ENCODE measurements at places on chromosomes 2 and 18.

GRCh38 chr2:63320669-63321068 lies 267.6 kb downstream of the WDPCP start:
- no peak for ATAC-seq

DNA sequence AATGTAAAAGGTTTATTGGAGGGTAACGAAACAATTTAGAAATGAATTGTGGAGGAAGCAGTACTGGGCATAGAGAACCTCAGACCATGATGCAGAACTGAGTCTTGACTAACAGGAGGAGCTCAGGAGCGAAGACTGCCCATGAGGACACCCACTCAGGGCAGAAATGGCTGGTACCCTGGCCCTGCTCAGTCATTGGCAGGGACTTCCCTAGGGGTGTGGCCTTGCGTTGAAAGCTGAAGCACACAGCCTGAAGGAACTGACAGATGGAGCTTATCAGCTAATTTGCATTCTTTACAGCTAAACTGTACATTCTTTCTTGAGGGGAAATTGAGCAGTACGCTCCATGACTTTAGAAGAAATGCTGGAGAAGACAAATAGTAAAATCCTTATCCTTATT lies 57.1 kb downstream of the PDK1 start:
- no peak for ATAC-seq

DNA sequence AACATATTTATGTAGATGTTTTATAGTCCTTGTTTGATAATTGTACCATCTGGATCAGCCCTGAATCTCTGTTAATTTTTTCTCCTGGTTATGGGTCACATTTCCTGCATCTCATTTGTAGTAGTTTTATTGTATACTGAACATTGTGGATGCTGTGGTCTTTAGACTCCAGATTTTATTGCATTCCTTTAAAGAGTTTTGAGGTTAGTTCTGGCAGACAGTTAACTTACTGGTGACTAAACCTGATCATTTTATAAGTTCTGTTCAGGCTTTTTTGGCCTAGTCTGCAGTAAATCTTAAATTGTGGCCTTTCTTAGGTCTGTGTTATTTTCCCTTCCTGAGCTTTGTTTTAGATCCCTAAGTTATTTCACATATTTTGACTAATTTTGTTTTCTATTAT lies 84.3 kb downstream of the FANCL start:
- ATAC-seq: no peak

DNA sequence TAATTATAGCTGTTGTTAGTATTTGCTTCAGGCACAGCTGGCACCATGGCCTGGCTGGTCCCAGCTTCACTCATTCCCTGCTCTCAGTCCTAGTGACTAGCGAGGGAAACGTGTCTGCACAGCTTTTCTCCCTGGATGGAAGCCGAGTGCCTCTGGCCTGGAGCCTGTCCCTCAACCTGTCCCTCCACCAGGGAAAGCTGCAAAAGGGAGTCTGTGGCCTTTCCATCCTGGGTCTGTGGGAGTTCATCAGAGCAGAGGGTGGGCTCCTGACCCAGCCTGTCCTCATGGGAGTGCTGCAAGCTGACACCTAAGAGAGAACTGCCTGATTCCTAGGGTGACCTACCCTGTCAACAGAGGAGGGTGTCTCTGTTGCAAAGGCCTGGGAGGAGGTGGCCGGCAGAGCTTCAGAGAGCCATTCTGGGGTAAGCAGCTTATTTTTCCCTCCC lies 118.3 kb downstream of the CAPN13 start:
- ATAC-seq: no peak

DNA sequence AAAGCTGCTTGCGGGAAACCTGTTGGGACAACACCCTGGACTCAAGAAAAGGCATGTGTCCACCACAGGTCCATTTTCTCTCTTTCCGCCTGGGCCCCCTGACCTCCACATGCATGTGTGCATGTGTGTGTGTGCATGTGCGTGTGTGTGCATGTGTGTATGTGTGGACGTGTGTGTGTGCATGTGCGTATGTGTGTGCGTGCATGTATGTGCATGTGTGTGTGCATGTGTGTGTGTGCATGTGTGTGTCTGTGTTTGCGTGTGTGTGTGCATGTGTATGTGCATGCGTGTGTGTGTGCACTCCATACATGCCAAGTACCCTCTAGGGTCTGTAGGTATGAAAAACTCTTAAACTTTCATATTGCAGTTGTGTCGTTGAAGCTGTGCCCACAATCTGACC lies 16.3 kb downstream of the CAPN14 start:
- no peak for ATAC-seq

GRCh38 chr2:156319811-156320485 lies 12.6 kb downstream of the NR4A2 start:
- ATAC-seq: peak; percentile 20

- ATAC-seq: no peak
These were observed 42.3 kb upstream of the GPC1 start for GRCh38 chr2:240392948-240393830.

GRCh38 chr18:59458575-59458974 lies 99.5 kb upstream of the LMAN1 start:
- ATAC-seq: no peak

DNA sequence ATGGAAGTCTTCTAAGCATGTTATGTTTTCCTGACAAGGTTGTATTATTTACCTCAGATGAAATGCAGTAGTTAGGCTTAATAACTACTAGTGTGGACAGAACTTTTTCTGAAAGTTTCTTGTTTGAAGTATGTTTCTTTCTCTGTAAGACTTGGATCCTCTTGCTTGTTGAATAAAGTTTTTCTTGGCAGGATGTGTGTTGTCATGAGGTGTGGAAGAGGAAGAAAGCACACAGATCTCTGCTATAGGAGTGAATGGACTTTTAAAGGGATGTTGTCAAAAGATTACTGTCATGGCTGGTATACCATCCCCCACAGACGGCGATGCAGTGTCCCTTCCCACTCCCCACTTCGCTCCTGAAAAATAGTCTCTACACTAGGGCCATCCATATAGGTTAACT lies 2.6 kb downstream of the CAB39 start:
- no peak for ATAC-seq

GRCh38 chr2:200306196-200306930 lies at the start of gene SPATS2L:
SPATS2L (plus strand) TSS chr2:200306693; CDS start chr2:200389245, 82,552 bp downstream.
- ATAC-seq: peak; percentile 64

DNA sequence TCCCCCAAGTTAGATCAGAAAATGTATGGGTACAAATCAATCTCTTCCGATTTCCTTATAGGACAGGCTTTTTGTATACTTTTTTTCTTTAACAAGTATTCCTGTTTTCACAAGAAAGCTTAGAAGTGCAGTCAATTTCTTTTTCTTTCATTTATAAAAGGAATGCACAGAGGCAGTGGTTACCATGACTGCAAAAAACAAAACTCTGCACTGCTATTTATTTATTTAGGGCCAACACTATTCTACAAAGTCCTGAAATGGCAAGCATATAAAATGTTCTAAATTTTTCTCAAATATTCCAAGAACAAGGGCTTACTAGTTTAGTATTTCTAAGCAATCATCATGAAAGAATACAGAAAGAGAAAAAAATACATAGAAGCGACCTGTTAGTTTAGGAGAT lies 22.2 kb downstream of the ATAD2B start:
- ATAC-seq: no peak

- ATAC-seq: no peak
These were observed 30.2 kb downstream of the RMND5A start for GRCh38 chr2:86750240-86750839.

- ATAC-seq: no peak
These were observed 77.0 kb upstream of the PID1 start for GRCh38 chr2:229348128-229348527.

- no peak for ATAC-seq
These were observed 2178.3 kb upstream of the PIK3C3 start for GRCh38 chr18:39776766-39777165.

DNA sequence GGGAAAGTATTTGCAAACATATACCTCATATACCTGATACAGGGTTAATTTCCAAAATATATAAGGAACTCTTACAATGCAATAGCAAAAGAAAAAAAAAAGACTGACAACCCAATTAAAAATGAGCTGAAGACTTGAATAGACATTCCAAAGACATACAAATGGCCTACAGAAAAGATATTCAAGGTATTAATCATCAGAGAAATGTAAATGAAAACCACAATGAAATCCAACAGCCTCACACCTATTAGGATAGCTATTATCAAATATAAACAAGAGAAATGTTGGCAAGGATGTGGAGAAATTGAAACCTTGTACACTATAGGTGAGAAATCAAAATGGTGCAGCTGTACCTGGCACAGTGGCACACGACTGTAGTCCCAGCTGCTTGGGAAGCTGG lies 25.7 kb downstream of the NR4A2 start:
- ATAC-seq: no peak

- no peak for ATAC-seq
These were observed 14.8 kb upstream of the PSD4 start for GRCh38 chr2:113158884-113159553.

DNA sequence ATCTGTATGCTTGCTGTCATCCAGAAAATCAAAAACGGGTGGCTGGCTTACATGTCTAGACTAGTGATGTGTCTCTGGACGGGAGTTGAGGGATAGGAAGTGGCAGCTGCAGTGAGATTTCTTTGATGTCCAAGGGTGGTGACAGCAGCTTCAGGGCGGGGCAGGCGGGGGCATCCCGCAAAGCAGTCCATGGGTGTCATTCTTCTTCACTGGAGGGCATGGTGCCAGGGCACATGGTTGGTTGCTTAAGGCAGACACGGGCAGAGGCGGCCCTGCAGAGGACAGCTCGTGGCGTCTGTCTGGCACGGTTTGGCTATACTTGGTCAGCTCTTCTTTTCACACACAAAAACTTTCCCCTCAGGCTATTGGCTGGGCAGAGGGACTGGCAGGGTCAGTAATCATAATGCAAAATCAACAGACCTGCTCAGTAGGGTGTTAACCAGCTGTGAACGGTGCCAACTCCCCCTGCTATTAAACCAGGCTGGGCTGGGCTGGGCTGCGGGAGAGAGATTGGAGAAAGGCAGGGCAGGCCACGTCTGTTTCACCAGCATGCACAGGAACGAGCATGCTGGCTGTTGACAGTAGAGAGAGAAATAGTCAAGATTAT lies 63.7 kb downstream of the COL4A3 start:
- no peak for ATAC-seq

DNA sequence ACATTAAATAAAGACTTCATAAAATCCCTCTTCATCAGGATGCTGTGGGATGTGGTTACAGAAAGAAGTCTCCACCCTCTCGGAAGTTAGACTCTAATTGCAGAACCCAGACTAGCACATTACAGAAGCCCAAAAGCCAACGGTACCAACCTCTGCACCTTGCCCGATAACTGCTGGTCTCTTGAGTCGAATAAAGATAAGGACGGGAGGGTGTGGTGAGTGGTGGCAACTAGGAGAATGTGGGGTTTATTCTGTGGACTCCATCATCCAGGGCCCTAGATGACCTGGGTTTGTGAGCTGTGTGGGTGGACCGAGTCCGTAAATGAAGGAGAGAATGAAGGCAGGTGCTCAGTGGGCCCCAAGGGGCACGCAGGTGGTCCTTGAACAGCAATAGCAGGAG lies 462.8 kb upstream of the ID2 start:
- no peak for ATAC-seq

GRCh38 chr2:37877457-37878315 lies 47.4 kb upstream of the RMDN2 start:
- ATAC-seq: peak; percentile 79

GRCh38 chr18:6382963-6383362 lies 31.7 kb downstream of the L3MBTL4 start:
- no peak for ATAC-seq

DNA sequence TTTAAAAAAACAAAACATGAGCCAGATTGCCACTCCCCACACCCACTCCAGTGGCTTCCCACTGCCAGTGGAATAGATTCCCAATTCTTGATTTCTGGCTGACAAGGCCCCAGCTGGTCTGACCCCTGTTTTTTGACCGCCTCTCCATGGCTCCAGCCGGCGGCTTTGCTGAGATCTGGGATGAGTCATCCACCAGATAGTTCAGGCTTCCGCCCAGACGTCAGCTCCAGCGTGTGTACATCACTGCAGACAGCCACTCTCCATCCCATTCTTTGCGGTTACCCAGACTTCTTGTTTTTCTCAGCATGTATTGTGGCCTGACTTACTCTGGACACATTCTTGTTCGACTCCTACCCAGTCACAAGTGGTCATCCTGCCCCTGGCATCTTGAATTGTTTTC lies 227.9 kb downstream of the GBX2 start:
- no peak for ATAC-seq

- ATAC-seq: no peak
These were observed 1.4 kb downstream of the C2orf81 start for GRCh38 chr2:74420006-74420405.

DNA sequence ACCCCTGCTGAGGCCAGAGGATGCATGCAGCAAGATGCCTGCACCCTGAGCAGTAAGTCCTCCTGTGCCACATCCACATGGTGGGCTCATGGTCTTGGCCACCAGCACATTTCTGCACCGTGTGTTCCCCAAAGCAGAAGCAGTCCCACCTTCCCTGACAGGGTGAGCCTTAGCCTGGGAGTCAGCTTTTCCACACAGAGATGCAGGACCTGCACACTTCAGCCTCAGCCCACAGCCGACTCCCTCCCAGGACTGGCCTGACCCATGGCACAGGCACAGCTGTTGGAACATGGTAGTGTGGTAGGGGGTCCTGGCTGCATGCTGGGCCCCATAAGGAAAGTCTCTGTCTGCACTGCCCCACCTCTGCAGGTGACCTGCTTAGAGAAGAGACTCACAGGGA lies 5.0 kb downstream of the SNED1 start:
- ATAC-seq: no peak

GRCh38 chr2:10167316-10167715 lies 44.8 kb downstream of the RRM2 start:
- no peak for ATAC-seq

- no peak for ATAC-seq
These were observed 153.6 kb upstream of the EPAS1 start for GRCh38 chr2:46143429-46144132.

DNA sequence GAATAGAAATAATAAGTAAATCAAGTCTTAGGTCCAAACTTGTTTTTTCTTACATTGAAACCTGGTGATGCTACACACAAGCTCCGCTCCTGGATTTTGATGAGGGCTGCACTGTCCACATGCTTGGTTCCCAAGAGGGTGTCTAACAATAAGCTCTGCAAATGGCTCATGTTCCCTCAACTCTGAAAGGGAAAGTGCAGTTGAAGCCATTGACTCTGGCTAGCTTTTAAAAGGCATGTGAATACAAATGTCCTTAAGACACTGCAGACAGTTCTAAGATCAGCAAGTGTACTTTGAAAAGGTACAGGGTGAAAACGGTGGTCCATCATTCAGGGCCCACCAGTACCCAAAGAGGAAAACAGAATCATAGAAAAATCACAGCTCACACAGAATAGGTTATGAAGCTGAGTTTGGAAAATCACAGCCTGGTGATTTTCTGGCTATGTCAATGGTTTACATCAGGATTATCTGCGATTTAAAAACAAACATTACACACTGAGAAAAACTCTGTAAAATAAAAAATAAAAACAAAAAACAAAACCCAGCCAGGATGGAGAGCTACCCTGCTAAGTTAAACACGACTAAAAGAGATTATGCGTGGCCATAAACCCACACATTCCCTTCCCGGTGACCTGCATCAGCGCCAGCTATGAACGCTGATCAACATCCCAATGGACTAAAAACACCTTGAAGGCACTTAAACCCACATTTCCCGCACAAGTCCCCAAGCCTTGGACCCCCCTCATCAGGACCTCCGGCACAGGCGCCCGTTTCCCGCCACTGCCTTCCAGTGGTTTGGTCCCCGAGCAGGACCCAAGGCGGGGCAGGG lies 554 bp downstream of the PFN4 start:
- no peak for ATAC-seq

- ATAC-seq: no peak
These were observed 43.6 kb upstream of the OTOS start for GRCh38 chr2:240183875-240184590.

- ATAC-seq: no peak
These were observed 547.4 kb downstream of the SLC4A3 start for GRCh38 chr2:220174826-220175225.

All from activated T-helper 17 cell treated with anti-CD3 and anti-CD28 coated beads, Interleukin-2, amount 50 U/mL, for 72 hours (primary cell).